Posterior cingulate gyrus (tissue), 11 donors: ENCODE measurements at places on chromosomes 7 and 10.

DNA sequence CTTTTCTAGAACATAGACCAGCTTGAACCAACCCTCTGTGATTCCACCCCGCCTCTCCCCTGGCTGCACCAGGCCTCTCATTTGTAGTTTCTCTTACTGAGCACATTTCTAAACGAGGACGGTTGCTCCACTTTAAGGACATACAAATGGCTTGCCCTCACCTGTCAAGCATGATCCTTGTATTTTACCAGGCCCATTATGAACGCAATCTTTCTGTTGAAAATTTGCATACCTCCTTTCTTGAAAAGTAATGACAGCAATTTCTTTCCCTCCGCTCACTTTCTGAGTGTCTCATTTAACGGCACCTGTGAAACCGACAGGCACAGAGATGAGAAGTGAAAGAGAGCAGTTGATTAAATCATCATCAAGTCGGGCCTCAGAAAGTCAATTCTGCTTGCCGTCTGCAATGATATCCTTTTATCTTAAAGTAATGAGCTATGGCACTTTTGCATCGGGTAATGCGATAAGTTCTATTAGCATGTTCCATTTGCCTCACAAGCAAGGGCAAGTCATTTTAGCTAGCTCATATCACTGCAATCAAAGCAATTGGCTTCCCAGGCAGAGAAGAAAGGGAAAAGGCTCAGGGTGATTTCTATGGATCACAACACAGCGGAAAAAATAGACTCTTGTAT, 705.6 kb upstream of the GALNT17 start:
- DNase-seq = no peak

DNA sequence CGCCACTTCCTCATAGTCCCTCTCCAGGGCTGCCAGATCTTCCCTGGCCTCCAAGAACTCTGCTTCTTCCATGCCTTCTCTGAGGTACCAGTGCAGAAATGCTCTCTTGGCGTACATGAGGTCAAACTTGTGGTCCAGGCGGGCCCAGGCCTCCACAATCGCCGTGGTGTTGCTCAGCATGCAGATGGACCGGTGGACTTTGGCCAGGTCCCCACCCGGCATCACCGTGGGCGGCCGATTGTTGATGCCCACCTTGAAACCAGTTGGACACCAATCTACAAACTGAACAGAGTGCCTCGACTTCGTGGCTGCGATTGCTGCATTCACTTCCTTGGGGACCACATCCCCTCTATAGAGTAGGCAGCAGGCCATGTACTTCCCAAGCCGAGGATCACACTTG, 11.1 kb downstream of the TUBAL3 start:
- no peak for DNase-seq

GRCh38 chr7:66013938-66014337, 31.9 kb upstream of the GUSB start:
- DNase-seq = no peak

GRCh38 chr10:66521506-66521905, 404.3 kb upstream of the LRRTM3 start:
- DNase-seq = no peak

DNA sequence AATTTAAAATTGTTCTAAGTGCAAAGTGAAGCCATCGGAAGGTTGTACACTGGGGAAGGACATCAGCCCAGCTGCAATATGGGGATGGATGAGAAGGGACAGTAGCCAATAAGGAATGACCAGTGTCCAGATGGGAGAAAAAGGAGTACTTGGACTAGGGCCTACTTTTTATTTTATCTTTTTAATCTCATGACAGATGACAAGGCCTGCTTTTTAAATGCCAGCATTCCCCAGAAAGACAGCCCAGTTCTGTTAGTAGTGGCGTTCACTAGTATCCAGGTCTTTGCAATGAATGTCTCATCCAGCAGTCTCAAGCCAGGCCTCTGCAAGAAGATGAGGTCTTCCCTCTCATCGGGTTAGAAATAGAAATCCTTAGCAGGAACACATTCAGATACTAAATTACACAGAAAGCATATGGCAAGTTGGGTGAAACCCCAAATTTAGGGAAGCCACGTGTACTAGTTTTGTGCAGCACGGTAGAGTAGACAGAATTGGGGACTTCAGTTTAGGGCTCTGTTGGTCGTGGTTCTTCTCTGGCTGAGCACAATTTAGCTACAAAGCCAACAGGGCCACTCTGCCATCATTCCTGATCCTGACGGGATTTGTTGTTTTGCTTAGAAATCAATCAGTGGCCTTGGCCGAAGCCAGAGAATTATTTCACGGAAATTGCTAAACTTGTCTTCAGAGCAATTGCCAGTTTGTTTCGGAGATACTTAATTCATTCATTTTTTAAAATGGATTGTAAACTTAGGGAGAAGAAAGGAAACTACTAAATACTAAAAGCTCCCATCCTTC, 227.8 kb downstream of the ARHGAP21 start:
- no peak for DNase-seq

- DNase-seq = no peak
Observed at GRCh38 chr7:18538554-18539250, 43.2 kb downstream of the HDAC9 start.

DNA sequence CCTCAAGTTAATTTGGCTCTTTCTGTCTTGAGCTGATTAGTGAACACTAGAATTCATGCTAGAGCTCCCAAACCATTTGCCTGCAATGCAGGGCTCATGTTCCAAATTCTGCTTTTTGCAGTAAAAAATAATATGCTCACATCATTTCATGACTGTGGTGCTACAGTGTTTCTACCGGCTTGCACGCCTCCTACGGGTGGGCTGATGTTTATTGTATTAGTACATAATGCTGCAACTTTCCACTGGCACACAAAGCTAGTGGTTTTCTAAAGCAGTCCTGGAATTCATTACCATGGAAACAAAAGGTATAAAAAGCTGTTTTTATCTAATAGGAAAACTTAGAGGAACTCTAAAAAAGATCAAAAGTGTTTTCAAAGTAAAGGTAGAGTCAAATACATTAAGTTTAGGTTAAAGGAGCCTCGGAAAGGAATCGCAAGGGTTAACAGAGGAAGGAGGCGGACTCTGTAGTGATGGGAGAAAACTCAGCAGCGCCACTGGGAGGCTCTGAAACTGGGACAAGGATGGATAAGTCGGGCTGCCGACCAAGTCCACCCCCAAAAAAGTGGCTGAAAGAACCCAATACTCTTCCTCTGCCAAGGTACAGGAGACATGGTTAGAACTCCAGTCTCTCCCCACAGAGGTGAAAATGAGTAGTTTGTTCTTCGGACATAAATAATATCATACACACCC, 25.9 kb downstream of the GRM8 start:
- no peak for DNase-seq

DNA sequence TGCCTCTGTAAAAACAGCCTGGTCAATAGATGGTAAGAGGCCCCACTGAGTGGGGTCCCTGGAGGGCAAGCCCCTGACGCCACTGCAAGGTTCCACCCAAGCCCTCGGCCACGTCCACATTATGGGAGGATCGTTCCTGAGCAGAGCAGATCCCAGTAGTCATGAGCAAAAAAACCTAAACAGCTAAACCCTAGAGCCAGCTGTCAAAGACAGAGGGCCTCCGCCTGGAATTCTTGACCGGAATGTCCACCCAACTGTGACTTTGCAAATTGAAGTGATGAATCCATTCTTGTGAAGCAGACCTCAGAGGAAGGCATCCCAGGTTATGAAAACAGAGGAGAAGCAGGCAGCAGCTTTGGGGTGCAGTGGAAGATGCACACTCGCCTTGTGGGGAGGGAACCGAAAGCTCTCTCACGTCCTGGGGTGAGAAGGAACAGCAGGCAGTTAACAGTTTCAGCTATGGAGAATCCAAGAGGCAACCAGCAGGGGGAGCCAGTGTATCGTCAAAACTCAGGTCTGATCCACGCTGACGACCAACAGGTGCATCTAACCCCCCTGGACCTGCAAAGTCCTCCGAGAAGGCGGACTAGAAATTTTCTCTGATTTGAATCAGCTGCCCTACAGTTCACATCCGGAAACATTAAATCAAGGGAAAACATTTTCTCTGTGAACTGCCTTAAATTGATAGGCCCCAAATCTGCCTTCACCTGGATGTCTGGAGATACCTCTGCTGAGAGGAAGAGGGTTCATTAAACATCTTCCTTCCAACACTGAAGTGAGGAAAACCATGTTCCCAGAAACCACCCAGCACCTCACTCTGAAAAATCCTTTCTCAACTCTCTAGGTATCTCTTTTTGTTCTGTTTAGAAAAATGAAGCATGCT, 139.1 kb upstream of the PFKP start:
- peak; percentile 65 for DNase-seq

DNA sequence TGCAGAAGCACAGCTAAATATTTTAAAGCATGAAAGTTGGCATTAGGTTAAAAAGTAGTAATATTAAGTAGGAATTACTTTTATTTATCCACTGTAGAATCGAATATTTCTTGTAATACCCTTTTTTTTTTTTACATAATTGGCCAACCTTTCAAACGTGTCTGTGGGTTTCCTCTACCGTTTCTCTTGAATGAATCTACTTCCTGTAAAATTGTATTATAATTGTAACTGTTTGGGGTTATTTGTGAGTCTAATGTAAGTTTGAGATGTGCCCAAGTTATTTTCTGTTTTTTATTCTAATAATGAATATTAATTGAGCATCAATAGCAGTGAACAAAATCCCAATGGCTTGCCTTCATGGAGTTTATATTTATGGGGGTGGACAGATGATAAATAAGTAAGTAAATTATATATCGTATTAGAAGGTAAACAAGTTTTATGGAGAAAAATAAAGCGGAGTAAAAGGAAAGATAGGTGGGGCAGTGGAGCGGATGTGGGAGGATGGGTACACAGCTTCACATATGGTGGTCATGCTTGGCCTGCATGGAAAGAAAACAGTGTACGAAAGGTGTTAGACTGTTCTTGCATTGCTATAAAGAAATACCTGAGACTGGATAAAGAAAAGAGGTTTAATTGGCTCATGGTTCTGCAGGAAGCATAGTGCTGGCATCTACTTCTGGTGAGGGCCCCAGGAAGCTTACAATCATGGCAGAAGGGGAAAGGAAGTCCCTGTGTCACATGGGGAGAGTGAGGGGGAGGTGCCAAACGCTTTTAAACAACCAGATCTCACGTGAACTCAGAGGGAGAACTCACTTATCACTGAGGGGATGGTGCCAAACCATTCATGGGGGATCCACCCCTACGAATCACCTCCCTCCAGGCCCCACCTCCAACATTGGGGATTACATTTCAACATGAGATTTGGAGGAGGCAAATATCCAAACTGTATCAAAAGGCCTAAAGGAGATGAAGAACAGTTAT, 5.4 kb downstream of the TSPAN13 start:
- DNase-seq = no peak

DNA sequence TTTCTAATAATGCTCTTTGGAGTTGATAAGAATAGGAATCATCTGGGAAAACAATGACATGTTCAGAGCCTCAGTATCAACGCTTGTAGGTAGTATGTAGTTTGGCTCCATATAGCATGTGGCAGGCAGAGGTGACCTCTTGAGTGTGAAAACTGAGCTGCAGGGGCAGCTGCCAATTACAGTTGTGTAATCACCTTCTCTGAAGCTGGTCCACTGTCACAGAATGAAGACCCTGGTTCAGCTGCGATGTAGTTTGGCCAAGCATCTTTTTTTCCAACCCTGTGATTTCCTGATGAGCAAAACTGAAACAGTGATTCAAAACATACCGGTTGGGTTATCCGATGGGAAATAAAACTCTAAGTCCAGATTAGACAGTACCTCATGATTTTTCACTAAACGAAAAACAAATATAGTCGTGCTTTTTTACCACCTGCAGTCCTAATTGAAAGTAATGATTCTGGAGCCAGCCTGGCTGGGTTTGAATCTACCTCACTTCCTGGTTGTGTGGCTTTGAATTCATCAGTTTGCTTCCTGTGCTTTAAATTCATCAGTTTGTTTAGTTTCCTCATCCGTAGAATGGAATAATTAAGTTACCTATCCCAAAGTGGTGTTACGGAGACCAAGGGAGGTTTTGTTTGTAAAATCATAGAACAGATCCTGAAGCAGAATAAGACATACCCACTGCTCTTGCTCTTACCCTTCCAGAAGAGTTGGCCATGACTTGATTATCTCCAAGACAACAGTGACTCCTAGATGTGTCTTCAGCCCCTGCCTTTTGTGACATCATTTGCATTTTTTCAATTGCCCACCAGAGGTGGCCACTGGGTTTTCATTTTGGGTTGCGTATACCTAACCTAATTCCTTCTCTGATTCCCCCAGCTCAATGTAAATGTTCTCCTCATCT, 87.4 kb downstream of the CELF2 start:
- DNase-seq = no peak

GRCh38 chr10:23322082-23322481, 22.5 kb downstream of the C10orf67 start:
- DNase-seq = no peak

DNA sequence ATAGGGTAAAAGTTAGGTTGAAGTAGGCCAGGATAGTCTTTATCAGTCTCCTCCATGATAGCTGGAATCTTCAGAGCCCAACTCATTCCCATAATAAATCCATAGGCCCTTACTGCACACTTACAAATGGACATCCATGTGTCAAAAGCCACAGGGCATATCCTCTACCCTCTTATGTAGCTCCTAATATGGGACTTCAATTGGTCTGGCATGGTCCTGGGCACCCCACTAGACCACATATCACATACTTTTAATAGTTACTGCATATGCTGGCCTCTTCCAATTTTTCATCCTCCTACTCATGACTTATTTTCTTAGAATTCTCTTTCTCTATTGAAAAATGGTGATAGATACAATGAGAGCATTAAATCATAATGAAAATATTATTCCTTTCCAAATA, 169.3 kb downstream of the MAGI2 start:
- DNase-seq = no peak

GRCh38 chr7:143391462-143392404, 10.6 kb downstream of the ZYX start:
- DNase-seq = no peak
